RWPE2 (cell line): ENCODE measurements at places on chromosomes 2 and 18.
A peak's percentile ranks its signal among the peaks of the same experiment; 100 is the strongest.

DNA sequence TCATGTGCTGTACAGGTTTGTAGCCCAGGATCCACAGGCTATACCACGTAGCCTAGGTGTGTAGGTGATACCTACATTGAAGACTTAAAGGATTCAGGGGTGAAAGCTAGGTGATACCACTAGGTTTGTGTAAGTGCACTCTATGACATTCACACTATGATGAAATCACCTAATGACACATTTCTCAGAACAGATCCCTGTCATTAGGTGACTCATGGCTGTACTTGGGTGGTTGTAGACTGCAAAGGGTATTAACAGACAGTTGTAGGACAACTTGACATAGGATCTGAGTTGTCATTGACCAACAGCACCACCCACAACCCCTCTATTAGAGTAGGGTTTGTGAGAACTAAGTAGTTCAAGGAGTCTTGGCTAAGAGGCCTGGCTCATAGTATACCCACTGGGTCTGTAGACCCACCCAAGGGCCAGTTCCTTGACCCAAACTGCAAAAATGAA, 27.7 kb upstream of the SMCHD1 start:
- H3K27ac ChIP-seq = no peak overlapping the region
- DNase-seq = no peak
- no peaks in the 10 kb centered on the region for H3K36me3 ChIP-seq
- no peaks in the 10 kb centered on the region for H3K4me1 ChIP-seq
- no peaks in the 10 kb centered on the region for H3K27me3 ChIP-seq

DNA sequence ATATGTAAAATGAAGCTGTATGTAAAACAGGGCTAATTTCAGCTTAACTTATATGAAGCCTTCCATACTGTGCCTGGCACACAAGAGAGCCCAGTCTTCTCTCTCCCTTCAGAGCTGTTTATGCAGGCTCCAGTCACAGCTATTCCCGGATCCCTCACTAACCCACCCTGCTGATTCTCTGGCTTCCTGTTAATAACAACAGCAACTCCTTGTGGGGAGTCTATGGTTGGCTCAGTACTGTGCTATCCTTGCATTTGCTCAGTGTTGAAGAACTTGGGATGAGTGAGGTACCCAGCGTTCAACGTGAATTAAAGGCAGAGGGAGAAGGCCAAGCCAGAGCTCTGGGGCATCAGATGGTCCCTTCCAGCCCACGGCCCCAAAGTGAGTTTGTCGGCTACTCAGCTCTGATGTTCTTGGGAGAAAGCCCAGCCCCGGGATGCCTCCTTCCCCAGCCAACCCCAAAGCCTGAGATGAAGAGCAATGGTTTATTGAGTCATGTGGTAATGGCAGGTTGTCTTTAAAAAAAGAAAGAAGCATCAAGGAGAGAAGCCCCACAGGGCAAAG, 43.2 kb downstream of the PSD4 start:
- no peaks in the 10 kb centered on the region for H3K4me1 ChIP-seq
- H3K27me3 ChIP-seq = no peaks in the 10 kb centered on the region
- DNase-seq = no peak
- no peaks in the 10 kb centered on the region for H3K36me3 ChIP-seq
- H3K27ac ChIP-seq = no peak overlapping the region
- no peak overlapping the region for H3K4me3 ChIP-seq

DNA sequence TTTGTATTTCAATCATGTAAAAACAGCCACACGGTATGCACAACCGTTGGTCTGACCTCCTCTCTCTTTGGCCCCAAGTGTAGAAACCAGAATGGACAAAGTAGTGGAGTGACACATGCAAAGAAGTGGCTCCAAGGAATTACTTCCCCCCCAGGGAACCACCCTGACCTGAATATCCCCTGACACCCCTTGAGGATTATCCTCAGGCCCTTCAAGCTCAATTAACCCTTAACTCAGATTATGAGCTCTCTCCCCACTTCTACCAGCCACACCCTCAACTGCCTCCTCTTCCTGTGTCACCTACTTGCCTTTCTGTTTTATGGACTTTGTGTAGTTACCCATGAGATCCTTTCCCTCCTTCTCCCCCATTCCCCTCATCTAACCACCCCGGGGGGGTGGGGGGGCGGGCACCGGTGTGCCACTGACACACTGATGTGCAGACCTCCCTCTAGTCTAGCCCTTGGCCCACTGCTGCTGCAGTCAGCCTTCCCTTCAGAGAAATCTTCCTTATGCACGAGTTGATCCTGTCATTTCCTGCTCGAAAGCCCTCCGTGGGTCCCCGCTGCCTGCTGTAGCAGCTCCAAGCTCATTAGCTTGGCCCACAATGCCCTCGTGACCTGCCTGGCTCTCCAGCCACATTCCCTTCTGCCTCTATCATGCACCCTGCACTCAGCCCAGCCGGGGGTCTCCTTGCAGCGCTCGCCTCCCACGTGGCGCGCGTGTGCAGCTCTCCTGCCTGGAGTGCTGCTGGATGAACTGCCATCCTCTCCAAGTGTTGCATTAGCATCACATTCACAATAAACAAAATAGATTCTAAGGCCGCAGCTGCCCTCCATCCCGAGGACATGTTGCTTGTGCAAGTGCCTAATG, 40.1 kb upstream of the TMEM177 start:
- no peaks in the 10 kb centered on the region for H3K36me3 ChIP-seq
- H3K4me3 ChIP-seq = no peak overlapping the region
- no peak for DNase-seq
- H3K4me1 ChIP-seq = peaks cover 2% of the 10 kb centered on the region

- H3K4me3 ChIP-seq = no peak overlapping the region
- no peaks in the 10 kb centered on the region for H3K27me3 ChIP-seq
- H3K27ac ChIP-seq = no peak overlapping the region
- H3K4me1 ChIP-seq = no peaks in the 10 kb centered on the region
Measured at GRCh38 chr2:223093436-223094241, 41.6 kb downstream of the KCNE4 start.

GRCh38 chr2:181876614-181877063, 14.9 kb upstream of the ITPRID2 start:
- peak overlapping the region; percentile 60 for H3K27ac ChIP-seq
- no peaks in the 10 kb centered on the region for H3K36me3 ChIP-seq
- no peaks in the 10 kb centered on the region for H3K27me3 ChIP-seq
- peak; percentile 71 for DNase-seq
- H3K4me3 ChIP-seq = no peak overlapping the region
- peaks cover 16% of the 10 kb centered on the region for H3K4me1 ChIP-seq

GRCh38 chr18:51537487-51537886, 340.0 kb upstream of the MEX3C start:
- DNase-seq = no peak
- H3K4me3 ChIP-seq = no peak overlapping the region
- H3K27ac ChIP-seq = no peak overlapping the region
- no peaks in the 10 kb centered on the region for H3K27me3 ChIP-seq

GRCh38 chr2:25618676-25619075, 54.7 kb downstream of the DTNB start:
- H3K4me1 ChIP-seq = peaks cover 45% of the 10 kb centered on the region
- no peak for DNase-seq
- no peaks in the 10 kb centered on the region for H3K27me3 ChIP-seq

- H3K27ac ChIP-seq = no peak overlapping the region
- no peak for DNase-seq
- H3K27me3 ChIP-seq = no peaks in the 10 kb centered on the region
- no peak overlapping the region for H3K4me3 ChIP-seq
- H3K36me3 ChIP-seq = no peaks in the 10 kb centered on the region
- peaks cover 21% of the 10 kb centered on the region for H3K4me1 ChIP-seq
Measured at GRCh38 chr2:20599861-20600461, 50.9 kb downstream of the HS1BP3 start.

DNA sequence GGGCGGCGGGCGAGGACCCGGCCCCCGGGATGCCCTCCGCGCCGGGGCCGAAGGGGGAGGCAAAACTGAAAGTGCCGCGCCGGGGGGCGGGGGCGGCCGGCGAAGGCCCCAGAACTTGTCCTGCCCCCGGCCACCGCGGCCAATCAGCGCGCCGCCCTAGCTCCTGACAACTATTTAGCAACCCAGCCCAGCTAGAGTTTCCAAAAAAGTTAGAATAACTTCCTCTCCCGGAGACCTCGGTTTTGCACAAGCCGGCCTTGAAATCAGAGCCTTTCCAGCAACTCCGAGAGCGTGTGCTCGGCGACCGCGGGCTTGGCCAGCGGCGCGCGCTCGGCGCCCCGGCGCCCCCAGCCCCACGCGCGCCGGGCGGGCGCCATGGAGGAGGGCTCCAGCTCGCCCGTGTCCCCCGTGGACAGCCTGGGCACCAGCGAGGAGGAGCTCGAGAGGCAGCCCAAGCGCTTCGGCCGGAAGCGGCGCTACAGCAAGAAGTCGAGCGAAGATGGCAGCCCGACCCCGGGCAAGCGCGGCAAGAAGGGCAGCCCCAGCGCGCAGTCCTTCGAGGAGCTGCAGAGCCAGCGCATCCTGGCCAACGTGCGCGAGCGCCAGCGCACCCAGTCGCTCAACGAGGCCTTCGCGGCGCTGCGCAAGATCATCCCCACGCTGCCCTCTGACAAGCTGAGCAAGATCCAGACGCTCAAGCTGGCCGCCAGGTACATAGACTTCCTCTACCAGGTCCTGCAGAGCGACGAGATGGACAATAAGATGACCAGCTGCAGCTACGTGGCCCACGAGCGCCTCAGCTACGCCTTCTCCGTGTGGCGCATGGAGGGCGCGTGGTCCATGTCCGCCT, at the start of gene TWIST2:
Gene TWIST2, plus strand, starts transcription at position 245 of the 850 bp plus-strand sequence. Its CDS starts 131 bp downstream, at position 376.
- H3K27me3 ChIP-seq = no peaks in the 10 kb centered on the region
- peaks cover 32% of the 10 kb centered on the region for H3K36me3 ChIP-seq
- peak within 1 kb of the TSS; percentile 58 for H3K27ac ChIP-seq
- peak within 1 kb of the TSS; percentile 72 for H3K4me3 ChIP-seq
- peak; percentile 80 for DNase-seq

- DNase-seq = no peak
- no peak overlapping the region for H3K27ac ChIP-seq
- no peaks in the 10 kb centered on the region for H3K27me3 ChIP-seq
- H3K4me3 ChIP-seq = no peak overlapping the region
Measured at GRCh38 chr2:102418421-102418961, 4.5 kb upstream of the IL18RAP start.

- H3K27me3 ChIP-seq = peaks cover 9% of the 10 kb centered on the region
- no peaks in the 10 kb centered on the region for H3K4me1 ChIP-seq
- no peak overlapping the region for H3K27ac ChIP-seq
Measured at GRCh38 chr2:140108706-140109475, 1328.7 kb upstream of the NXPH2 start.

DNA sequence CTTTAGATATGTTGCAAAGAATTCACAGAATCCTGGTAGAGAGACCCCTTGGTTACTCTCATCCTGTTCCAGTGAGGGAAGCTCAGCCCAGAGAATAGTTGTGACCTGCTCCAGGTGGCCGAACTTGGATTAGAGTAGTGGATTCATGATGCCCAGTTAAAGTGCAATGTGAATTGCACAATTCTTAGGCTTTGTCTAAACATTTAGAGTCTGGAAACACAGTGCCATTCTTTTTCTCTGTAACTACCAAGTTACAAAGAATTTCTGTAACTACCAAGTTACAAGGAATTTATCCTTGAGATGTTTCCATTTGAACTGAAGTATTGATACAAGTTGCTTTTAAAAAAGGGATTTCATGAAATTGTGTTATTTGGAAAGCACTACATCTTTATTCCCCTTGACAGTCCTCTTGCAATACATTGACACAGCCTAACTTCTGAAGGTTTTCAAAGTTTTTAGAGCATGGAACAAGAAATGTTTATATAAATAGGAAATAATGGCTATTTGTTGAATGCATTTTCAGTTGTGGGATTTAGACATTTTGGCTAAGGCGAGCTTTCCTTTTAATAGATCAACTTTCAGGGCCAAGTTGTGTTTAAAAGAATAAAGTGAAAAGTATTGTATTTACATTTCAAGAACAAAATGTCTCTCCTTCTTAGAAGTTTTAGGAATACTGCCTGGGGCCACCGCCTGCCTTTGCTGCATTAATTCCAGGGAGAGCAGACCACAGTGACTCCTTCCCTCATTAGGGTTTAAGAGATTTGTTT, 315.0 kb downstream of the LPIN1 start:
- no peak overlapping the region for H3K4me3 ChIP-seq
- no peaks in the 10 kb centered on the region for H3K27me3 ChIP-seq
- H3K27ac ChIP-seq = no peak overlapping the region
- peaks cover 7% of the 10 kb centered on the region for H3K4me1 ChIP-seq
- no peaks in the 10 kb centered on the region for H3K36me3 ChIP-seq
- DNase-seq = no peak

DNA sequence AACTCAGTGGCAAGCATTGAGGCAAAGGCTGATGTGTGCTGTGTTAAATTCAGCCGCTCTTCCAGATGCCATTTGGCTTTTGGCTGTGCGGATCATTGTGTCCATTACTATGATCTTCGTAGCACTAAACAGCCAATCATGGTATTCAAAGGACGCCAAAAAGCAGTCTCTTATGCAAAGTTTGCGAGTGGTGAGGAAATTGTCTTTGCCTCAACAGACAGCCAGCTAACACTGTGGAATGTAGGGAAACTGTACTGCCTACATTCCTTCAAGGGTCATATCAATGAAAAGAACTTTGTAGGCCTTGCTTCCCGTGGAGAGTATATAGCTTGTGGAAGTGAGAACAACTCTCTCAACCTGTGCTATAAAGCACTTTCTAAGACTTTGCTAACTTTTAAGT, 195.5 kb upstream of the RAB12 start:
- H3K36me3 ChIP-seq = no peaks in the 10 kb centered on the region
- H3K27me3 ChIP-seq = no peaks in the 10 kb centered on the region
- H3K27ac ChIP-seq = no peak overlapping the region

- no peak for DNase-seq
- H3K27me3 ChIP-seq = no peaks in the 10 kb centered on the region
- no peaks in the 10 kb centered on the region for H3K36me3 ChIP-seq
- no peak overlapping the region for H3K27ac ChIP-seq
- no peak overlapping the region for H3K4me3 ChIP-seq
Measured at GRCh38 chr18:8478968-8479370, 130.3 kb upstream of the RAB12 start.

- peak overlapping the region; percentile 46 for H3K4me3 ChIP-seq
- H3K27me3 ChIP-seq = peaks cover 66% of the 10 kb centered on the region
- no peaks in the 10 kb centered on the region for H3K36me3 ChIP-seq
- H3K27ac ChIP-seq = no peak overlapping the region
- no peaks in the 10 kb centered on the region for H3K4me1 ChIP-seq
Measured at GRCh38 chr2:70901227-70902066, 34.3 kb upstream of the ATP6V1B1 start.

DNA sequence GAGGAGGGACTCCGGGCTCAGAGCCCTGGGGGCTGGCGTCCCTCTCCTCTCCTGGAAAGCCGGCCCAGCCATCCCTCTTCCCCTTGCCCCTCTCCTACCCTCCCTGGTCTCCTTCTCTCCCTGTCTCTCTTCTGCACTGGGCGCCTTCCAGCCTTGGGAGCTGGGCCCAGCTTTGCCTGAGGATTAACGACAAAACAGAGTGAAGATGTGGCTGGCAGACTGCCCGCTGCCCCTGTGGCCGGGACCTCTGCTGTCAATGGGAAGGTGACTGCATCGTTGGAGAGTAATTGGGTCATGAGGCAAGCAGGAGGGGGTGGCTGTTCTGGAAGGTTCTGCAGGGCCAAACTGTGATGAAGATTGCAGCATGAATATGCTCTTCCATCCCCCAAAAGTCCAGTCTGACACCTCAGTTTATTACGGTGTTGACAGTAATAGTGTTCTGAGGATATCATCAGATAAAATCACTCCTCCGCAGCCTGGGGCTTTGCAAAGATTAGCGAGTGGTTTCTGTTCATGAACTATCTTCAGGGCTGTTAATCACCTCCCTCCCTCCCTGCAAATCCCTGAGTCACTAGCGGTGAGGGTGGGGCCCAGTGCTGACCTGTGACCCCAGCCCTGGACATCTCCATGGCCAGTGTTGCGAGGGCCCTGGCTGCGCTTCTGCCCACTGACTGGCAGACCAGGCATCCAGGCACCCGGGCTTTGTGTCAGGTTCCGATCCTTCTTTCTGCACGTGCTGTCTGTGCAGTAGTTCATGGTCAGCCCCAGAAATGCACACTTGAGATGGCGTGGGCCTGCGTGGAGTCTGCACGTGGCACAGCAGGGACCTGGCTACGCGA, 23.0 kb downstream of the RTP5 start:
- H3K4me1 ChIP-seq = no peaks in the 10 kb centered on the region

- DNase-seq = no peak
- no peaks in the 10 kb centered on the region for H3K27me3 ChIP-seq
- no peak overlapping the region for H3K4me3 ChIP-seq
- no peaks in the 10 kb centered on the region for H3K4me1 ChIP-seq
Measured at GRCh38 chr18:48265328-48265727, 143.9 kb downstream of the ZBTB7C start.
